Calu3 (cell line): ENCODE measurements at places on chromosomes 3 and 15.

- DNase-seq = no peak
Observed at GRCh38 chr15:50864873-50865272, 43.6 kb upstream of the AP4E1 start.

DNA sequence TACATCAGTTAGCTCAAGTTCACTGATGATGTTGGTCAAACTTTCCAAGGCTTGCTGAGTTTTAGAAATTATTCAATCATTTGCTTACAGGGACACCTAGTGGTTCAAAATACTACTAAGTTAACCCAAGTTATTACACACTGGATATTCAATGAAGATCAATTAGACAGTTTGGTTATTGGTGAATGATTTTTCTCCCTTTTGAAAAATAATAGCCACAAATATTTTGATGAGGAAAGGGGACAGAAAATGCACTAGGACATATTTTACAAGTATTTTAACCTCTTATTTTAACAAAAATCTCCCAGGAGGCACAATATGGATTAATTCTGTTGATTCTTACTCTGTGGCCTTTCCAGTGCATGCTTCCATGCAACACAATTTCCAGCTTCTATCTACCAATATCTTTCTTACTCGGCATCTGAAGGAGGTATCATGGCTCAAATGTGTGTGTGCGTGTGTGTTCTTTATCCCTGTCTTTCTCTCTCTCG is 20.1 kb upstream of the GOLGA6L2 start:
- DNase-seq = no peak

- no peak for DNase-seq
Observed at GRCh38 chr3:143847787-143848631, at the start of gene SLC9A9. Gene SLC9A9, minus strand, starts transcription at chr3:143848468. Its CDS starts 146 bp downstream, at chr3:143848322.

GRCh38 chr3:130383424-130383823 is 38.0 kb downstream of the COL6A5 start:
- no peak for DNase-seq

GRCh38 chr3:71891483-71891882 is 106.5 kb upstream of the PROK2 start:
- DNase-seq = no peak
